H7 (cell line): ENCODE measurements at places on chromosomes 16 and 17.

GRCh38 chr16:50819706-50820105 is 77.8 kb downstream of the CYLD start:
- no peak for DNase-seq

GRCh38 chr16:78926723-78927210 is 673.8 kb downstream of the MAF start:
- DNase-seq, result no peak

DNA sequence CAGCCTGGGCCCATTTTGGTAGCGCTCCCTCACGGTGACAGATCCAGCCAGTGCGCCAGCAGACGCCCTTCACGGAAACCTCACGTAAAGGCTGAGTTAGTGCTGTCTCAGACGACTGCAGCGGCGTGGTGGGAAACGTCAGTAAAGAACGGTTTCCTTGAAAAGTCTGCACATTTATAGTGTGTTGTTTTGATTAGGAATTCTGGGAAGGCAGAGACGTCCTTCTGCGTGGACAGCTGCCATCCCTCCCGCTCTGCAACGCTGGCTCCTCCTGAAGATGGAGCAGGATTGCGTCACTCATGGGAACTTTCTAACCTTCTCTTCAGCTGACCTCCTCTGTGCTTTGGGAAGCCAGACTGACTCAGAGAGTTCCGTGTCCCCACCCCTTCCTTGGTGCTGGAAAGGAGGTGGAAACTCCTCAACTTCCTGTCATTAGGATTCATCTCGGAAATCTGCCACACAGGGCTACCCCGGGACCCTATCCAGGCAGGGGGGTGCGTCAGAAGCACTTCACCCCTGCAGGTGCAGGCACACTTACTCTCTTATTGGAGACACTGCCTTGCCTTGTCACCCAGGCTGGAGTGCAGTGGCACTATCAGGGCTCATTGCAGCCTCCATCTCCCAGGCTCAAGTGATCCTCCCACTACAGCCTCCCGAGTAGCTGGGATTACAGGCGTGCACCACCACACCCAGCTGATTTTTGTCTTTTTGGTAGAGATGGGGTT is 24.3 kb upstream of the CRISPLD2 start:
- no peak for DNase-seq

DNA sequence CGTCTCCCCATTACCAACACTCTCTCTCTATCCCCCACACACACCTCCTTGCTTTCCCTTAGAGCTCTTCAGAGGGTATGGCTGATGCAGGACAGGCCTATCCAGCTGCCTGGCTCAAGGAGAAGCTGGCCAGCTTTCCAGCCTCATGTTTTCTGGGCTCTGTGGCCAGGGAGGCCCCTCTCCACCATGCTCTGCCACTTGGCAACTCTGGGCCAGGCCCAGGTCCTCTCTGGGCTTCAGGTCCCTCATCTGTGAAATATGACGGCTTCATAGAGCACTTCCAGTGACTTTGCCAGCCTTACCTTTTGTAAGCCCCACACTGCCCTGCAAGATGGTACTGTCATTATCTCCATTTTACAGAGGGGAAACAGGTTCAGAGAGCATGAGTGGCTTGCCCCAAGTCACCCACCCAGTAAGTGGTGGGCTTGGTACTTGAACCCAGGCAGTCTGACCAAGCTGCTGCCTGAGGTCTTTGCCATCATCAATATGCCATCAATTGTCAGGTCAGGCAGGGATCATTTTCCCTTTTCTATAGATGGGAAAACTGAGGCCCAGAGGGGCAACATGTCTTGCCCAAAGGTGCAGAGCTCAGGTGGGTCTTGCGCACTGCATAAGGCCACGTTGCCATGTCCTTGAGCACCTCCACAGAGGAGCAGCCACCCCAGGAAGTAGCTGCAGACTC is 548 bp upstream of the ADGRG5 start:
- DNase-seq, result peak; percentile 8

DNA sequence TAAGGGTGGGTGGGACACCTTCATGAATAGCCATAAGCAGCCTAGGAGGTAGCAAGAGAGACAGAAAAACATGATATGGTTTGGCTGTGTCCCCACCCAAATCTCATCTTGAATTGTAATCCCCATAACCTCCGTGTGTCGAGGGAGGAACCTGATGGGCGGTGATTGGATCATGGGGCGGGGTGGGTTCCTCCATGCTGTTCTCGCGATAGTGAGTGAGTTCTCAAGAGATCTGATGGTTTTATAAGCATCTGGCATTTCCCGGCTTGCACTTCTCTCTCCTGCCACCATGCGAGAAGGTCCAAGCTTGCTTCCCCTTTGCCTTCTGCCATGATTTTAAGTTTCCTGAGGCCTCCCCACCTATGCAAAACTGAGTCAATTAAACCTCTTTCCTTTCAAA is 259.1 kb upstream of the ERCC4 start:
- no peak for DNase-seq

- no peak for DNase-seq
Observed at GRCh38 chr17:46815474-46816353, 2.8 kb downstream of the WNT3 start.

- DNase-seq, result peak; percentile 66
Observed at GRCh38 chr16:1913327-1914083, 4.7 kb downstream of the HS3ST6 start.

DNA sequence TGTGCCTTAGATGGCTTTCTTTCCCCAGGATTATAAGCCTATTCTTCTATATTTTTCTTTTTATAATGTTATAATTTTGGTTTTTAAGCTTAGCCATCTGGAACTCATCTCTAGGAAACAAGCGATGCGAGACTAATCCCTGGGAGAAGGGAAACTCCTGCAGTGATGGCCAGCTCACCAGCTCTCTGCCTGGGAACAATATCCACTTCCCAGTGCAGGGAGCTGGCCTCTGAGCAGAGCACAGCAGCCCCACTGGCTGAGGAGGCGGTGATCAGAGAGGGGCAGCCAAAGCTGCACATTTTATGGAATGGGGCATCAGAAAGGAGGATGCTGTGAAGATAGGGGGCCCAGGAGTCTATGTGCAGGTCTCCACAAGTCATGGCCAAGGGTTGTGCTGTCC is 183.3 kb downstream of the LGALS9B start:
- DNase-seq, result no peak

DNA sequence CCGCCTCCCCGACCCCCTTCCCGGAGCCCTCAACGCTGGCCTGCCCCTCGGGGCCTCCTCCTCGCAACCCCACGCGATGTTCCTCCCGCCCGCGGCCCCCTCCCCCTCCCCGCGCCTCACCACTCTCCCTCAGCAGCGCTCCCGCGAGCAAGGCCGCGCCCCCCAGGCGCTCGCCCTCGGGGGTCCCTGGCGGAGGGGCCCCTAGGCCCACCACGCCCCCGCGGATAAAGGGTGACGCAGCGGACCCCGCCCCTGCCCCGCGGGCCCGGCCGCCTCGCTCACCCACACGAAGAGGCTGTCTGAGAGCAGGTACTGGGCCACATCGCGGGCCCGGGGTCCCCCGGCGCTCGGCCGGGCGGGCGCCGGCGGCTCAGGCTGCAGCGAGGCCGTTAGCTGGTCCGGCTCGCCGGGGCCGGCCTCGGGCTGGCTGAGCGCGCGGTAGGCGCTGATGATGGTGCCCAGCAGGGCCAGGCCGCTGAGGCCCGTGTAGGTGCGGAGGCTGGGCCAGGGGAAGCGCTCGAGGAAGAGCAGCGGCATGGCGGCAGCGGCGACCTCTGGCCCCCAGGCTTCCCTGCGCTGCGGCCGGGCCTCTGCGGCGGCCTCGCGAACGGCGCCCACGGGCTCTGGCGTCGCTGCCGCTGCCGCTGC is 430 bp downstream of the AMFR start:
- DNase-seq, result peak; percentile 76
